NCI-H460 (cell line): ENCODE measurements at places on chromosomes 5 and 9. TPM values are rescaled to one million over a fixed set of nuclear protein-coding genes. Genes with fewer than 3 reads are reported as not detected.

The SURF6 gene
- total RNA-seq: 18.3 and 20.6 TPM in 2 replicates

DNA sequence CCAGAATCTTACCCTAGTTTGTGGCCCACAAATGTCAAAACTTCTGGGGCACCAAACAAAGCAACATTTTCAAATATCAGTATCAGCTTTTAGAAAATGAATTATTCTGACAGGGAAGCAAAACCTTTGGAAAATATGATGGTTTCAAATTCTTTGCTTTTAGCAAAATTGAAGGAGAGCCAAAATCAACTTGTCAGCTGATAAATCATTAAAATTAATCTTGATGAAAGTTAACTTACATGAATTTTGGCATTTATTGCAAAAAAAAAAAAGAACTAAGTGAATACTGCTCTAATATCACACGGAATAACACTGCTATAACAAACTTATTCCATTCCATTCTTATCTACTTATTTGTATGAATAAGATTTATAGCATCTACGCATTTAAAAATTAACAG lies 158.1 kb upstream of the TARS1 start:
- DNase-seq: no peak

GRCh38 chr9:120151806-120152205 lies 428.2 kb downstream of the CDK5RAP2 start:
- no peak for DNase-seq

- no peak for DNase-seq
Measured at GRCh38 chr9:122364117-122364782, 6.6 kb upstream of the PTGS1 start.

- DNase-seq: peak; percentile 77
Measured at GRCh38 chr5:53560506-53561191, at the start of gene NDUFS4. NDUFS4 (plus strand) TSS chr5:53560639; CDS start chr5:53560663, 24 bp downstream.

DNA sequence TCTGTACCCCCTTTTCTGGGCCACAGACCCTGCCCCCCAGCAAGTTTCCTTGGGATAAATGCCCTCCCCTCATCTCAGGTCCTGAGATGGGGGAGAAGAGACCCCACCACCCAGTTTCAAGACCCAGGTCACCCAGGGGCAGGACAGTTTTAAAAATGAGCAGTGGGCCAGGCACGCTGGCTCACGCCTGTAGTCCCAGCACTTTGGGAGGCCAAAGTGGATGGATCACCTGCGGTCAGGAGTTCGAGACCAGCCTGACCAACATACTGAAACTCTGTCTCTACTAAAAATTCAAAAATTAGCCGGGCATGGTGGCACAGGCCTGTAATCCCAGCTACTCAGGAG lies 6.1 kb downstream of the PTGES2 start:
- no peak for DNase-seq
